ENCODE measurements at places on chromosomes 6 and 20. TPM values are rescaled to one million over a fixed set of nuclear protein-coding genes. Genes with fewer than 3 reads are reported as not detected.
A peak's percentile ranks its signal among the peaks of the same experiment; 100 is the strongest.

DNA sequence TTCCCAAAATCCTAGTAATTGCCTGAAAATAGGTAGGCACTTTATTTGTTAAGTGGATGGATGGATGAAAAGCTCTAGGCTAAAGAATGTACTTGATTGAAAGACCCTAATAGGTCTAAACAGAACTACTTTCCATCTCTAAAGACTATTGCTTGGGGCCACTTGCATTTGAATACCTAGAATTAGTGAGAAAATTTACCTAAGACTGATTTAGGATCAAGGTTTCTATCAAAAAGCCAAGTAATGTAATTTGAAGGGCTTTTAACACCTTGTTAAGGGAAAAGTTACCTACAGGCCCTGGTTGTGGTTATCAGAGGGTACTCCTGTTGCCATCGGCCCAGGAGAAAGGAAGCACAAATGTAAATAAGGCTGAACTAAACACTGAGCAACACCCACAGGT is 580.7 kb downstream of the LMBRD1 start:
- DNase-seq, result no peak

DNA sequence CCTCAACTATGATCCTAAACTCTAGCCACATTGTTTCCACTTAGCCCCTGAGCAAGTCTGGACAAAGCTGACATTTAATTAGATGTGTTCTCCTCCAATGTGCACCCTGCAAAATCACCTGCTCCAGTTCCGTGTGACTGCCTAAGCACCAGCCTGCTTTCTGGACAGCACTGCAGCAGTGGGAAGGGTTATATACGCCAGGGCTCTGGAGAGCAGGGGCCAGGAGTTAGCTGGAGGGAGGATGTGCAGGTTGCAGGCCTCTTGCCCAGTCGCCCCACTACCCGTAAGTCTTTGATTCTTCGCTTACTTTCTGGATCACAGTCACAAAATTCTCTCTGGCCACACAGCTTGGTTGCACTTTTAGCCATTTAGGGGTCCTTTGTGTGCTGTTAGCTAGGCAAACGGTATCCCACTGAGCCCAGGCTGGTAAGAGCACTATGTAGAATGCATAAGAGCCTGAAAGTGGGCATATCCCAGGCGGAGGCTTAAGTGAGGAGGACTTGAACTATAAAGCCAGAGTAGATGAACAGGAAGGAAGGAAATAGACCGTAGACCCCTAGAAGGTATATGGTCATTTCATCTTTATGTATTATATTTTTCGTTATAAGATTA is 10.7 kb upstream of the PLEKHG1 start:
- no peak for DNase-seq

Gene CLPSL1
- total RNA-seq, result not detected

DNA sequence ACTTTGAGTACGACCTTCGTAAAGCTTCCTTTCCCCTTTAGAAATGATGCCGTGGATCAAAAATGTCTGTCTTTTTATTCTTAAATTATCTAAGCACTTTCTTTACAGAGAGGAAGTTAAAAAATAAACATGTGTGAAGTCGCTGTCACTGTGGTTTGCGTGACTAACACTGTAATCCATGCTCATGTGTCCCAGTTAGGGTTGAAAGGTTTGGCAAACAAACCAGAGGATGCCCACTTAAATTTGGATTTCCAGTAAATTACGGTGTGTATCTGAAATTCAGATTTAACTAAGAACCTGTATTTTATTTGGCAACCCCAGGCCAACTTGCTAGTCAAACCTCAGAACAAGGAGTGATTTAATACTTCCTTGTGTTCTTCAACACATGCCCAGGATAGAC is 21.1 kb downstream of the HLA-DRB1 start:
- DNase-seq, result no peak

- DNase-seq, result peak; percentile 61
Measured at GRCh38 chr6:25717866-25718740, 36.4 kb upstream of the SLC17A4 start.

DNA sequence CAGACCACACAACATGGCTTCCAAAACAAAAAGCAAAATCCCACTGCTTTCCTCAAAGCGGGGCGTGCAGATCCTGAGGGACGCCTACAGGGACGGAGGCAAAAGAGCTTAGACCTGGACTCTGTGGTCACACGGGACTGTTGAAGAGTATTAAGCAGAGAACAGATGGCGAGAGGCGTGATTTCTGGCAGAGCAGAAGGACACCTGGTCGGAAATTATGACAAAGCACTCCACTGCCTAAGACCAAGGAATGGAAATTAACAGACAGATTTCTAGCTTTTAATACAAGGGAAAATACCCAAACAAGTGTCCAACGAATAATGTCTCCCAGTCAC is 15.4 kb downstream of the CST7 start:
- no peak for DNase-seq

Gene WFDC2
- total RNA-seq, result 9.9 TPM

- peak; percentile 33 for DNase-seq
Measured at GRCh38 chr6:101799531-101799930, 406.0 kb downstream of the GRIK2 start.

- no peak for DNase-seq
Measured at GRCh38 chr20:58033026-58033536, 195.4 kb downstream of the ANKRD60 start.

GRCh38 chr6:72212686-72213085 is 326.3 kb downstream of the RIMS1 start:
- DNase-seq, result no peak

GRCh38 chr6:25137916-25138232 is 141.3 kb upstream of the CARMIL1 start:
- DNase-seq, result no peak

- no peak for DNase-seq
Measured at GRCh38 chr6:40512340-40512739, 74.8 kb downstream of the LRFN2 start.

All from umbilical cord (tissue), 2 donors.